Fibroblast of upper back skin (primary cell): ENCODE measurements at places on chromosomes 5 and 9.

GRCh38 chr5:74251141-74252035 lies 389.1 kb downstream of the ENC1 start:
- peak; percentile 98 for DNase-seq

GRCh38 chr5:160660132-160660531 lies 191.9 kb downstream of the ATP10B start:
- no peak for DNase-seq

DNA sequence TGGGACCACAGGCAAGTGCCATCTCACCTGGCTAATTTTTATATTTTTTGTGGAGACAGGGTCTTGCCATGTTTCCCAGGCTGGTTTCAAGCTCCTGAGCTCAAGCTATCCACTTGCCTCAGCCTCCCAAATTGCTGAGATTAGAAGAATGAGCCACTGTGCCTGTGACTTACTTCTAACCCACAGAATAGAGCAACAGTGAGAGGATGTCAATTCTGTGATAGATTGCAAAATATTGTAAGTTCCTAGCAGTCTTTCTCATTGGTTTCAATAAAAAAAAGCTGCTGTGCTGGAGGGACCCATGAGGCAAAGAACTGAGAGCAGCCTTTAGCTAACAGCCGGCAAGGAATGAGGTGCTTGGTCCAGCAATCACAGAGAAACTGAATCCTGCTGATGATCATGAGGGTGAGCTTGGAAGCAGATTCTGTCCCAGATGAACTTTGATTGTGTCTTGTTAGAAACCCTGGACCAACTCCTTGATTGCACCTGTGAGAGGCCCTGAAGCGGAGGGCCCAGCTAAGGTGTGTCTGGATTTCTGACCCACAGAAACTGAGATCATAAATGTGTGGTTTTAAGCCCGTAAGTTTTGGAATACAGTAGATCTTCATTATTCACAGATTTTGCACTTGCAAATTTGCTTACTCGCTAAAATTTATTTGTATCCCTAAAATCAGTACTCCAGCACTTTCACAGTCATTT lies 149.7 kb downstream of the GCNT1 start:
- no peak for DNase-seq

DNA sequence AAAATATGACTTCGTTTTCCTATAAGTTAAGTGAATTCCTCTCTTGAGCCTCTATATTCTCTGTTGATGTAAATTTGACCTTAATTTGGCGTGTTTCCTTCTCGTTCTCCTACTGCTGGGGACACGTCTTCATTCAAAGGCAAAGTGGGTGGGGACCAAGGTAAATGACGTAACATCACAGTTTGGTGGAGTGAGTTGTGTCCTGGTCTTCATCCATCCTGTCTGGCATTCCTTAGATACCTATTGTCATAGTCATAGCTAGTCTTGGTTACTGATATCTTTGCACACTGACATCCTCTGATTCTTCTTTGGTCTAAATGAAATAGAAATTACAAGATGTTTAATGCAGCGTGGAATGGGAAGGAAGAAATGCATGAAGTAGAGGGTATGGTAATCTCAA lies 108.5 kb downstream of the NNT start:
- DNase-seq, result peak; percentile 72

- DNase-seq, result no peak
Observed at GRCh38 chr9:29449306-29449705, 1876.0 kb upstream of the C9orf72 start.

- no peak for DNase-seq
Observed at GRCh38 chr5:64417390-64417789, 88.4 kb upstream of the RGS7BP start.

DNA sequence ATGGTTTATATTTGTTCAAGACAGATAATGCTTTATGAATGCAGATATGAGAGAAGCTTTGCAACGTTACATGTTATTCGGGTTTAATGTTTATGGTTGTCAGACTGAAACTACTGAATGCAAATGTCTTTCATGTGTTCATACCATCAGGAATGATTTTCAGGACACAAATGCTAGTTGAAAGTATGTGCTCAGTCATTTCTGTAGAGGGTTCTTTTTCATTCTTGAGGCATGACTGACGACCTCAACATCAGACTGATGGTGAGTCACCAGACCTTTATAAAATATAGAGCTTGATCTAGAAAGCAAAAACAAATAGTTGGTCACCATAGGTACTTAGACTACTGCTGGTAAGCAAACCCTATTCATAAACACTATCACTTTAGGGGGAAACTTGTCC lies 287.3 kb upstream of the NUDT12 start:
- DNase-seq, result peak; percentile 96

DNA sequence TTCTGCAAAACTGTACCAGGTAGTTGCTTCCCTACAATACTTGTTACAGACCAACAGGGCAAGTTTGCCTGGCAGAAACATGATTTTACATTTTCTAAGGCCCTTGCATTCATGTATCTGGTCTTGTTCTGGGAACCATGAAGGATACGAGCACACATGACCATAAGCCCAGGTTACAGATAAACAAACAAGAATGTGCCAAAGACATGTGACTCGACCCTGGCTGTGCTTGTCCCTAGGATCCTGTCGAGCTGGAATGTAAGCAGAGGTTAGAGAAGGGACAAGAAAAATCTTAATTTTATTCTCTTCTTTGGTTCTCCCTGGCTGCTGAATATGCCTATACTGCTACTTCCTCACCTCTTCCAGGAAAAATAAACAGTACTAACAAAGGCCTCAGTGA lies 32.5 kb downstream of the PTCH1 start:
- no peak for DNase-seq

- DNase-seq, result peak; percentile 68
Observed at GRCh38 chr5:178385496-178385890, 152.9 kb upstream of the PHYKPL start.

- no peak for DNase-seq
Observed at GRCh38 chr5:82674671-82675070, 396.5 kb upstream of the RPS23 start.

- DNase-seq, result no peak
Observed at GRCh38 chr5:136992796-136993489, 506.2 kb downstream of the SPOCK1 start.

DNA sequence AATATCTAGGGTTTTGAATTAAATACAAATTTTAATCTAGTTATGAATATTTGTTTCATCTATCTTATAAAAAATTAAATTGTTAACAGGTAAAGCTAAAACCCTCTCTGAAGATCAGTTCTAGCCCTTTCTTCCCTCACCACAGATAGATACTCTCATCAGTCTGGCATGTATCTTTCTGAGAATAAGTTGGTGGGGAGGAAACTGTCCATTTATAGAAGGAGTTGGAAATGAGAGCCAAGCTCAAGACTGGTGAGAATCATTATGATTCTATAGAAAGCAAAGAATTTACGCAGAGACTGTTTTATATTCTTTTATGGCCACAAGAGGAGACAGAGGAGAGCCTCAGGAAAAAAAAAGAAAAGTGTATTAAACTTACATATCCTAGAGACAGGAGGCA lies 59.0 kb downstream of the STARD4 start:
- peak; percentile 61 for DNase-seq

DNA sequence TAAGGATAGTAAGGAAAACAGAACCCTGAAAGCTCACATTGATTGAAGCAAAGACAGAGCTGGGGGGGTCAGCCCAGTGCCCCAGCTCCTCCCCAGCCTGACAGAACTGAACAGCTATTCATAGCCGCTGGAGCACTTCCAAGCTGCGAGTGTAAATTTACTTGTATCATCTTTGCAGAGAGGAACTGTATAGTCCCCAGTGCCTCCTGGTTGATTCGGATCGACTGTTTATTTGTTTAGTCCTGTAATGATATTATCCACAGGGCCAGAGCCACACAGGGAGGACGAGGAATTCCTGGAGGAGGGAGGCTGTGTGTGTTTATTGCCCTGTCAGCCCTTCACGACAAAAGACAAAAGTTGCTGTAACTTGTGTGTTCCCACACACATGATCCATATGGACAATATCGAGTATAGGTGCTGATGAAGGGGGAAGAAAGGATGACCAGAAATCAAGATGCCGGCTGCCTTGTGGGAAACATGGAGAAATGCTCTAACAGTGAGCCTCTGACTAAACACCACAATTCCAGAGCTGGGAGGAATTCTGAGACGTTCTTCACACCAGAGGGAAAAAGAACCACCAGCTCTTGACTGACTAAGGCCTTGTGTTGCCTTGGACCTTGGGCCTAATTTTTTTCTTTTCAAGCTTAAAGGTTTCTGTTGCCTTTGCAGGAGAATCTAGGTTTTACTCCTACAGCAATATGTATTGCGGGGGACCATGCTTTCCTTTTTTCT lies 31.1 kb downstream of the FOXD1 start:
- peak; percentile 79 for DNase-seq

DNA sequence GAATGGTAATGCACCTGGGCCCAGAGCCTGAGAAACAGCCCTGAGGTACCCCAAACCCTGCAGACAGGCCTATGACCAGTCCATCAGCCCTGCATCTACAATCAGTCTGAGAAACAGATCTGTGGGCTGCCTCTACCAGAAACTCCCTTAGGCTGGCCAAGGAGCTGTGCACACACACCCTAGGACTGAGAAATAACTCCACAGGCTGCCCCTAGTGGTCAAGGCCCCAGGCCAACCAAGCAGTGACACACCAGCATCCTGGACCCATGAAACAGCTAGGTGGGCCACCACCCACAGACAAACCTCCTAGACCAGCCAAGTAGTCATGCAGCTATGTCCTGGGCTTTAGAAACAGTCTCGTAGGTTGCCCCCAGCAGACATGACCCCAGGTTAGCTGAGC lies 253.6 kb upstream of the VLDLR start:
- no peak for DNase-seq

GRCh38 chr5:100709771-100710170 lies 174.6 kb downstream of the FAM174A start:
- no peak for DNase-seq

DNA sequence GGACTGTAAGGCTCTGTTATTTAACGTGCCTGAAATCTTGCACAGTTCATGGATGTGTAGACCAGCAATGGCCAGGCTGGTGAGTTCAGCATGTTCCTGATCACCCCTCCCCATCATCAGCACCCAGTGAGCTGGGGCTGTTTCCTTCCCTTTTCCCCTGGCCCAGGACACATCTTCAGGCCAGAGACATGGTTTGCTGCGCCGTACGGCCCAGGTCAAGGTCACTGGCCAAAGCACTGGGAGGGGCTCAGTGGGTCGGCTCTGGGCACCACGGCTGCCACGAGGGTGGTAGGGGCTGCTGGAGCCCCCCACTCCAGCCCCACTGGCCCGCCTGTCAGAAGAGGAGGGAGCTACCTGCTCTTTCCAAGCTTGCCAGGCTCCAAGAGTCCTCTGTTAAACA lies 55.9 kb downstream of the SEMA4D start:
- no peak for DNase-seq

GRCh38 chr5:58009754-58010153 lies 450.1 kb downstream of the PLK2 start:
- DNase-seq, result no peak

GRCh38 chr9:131773911-131774379 lies 34.1 kb upstream of the RAPGEF1 start:
- DNase-seq, result peak; percentile 64

- DNase-seq, result no peak
Observed at GRCh38 chr9:37424686-37425297, 2.3 kb downstream of the GRHPR start.

DNA sequence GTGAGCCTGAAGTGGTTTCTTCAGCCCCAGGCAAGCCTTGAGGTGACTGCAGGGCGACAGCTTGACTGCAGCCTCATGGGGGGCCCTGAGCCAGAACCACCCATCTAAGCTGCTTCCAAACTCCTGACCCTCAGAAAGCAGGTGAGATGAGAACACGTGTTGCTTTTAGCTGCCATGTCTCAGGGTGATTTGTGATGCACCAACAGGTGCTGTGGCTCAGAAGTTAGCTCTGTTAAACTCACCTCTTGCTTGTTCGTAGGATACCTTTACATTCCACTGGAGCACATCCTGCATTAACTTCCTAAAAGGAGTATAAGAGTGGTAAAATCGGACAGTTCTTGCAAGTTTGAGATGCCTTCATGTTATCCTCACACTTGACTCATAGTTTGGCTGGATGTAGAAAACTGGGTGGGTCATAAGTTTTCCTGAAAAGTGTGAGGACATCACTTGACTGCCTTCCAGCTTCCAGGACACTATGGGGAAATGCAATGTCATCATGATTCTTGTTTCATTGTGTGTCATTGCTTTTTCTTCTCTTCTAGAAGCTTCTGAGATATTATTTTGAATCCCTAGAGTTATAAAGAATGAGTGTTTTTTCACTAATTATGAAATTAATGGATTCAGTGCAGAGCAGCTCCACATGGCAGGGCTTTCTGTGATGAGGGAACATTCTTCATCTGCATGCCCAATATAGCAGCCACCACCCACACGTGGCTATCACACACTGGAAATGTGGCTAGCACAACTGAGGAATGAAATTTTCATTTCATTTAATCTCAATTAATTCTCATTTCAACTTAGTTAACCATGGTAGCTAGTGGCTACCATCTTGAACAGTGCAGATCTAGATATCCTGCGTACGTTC lies 92.3 kb downstream of the HSD17B3 start:
- peak; percentile 59 for DNase-seq

DNA sequence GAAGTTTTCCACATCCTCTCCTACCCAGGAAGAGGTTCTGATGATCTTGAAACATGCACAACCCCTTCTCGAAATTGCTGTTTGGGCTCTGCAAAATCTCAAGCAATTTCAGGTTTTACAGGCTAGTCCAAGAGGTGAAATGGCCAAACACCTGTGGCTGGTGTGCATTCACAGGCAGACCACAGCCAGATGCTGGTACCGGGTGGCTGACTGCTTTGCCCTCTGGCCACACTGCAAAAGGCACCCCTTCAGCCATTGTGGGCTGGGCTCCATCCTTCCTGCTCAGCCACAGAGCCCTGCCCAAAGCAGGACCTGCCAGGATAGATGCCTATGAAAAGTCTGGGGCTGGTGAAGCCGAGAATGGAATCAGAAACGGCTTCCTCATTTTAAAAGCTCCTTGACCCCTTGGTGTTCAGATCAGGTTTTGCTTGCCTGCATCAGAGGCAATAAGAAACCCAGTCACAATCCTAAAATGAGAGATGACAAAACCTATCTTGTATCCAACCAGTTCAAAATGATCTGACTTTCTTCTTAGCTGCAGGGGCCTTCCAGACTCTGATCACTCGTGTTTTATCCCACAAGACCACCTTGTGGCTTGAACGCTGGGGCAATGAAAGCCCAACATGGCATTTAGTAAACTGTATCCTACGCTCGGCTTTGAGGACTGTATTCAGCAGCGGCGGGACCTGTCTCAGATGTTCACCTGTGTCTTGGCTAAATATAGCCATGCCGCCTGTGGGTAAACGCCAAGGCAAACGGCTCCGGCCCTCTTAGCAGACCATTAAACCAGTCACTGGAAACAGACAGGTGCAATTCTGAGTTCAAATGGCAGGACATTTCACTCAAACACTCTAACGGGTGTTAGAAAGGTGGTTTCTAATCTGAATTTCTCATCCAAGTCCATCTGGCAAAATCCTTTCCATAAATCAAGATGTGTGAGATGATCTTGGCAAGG lies 49.6 kb downstream of the EPB41L4B start:
- no peak for DNase-seq

GRCh38 chr5:12837592-12837991 lies 933.3 kb upstream of the CTNND2 start:
- DNase-seq, result no peak

DNA sequence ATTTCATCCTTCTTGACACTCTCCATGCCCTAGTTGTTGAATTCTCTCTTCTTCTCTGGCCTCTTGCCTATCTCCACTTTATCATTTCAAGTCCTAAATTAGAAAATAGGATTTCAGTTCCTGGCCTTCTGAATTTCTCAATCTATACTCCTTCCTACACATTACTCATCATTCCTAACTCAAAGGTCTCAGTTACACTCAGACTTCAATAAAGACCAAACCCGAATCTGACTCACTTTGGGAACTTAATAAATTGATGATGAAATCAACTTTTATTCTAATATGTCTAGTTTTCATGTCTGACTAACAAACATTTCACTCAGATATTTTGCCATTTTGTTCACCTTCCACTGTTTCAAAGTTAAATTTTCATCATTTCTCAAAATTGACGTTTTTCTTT lies 113.6 kb upstream of the TSLP start:
- DNase-seq, result peak; percentile 62
